Large intestine (tissue), 12 donors: ENCODE measurements at places on chromosomes 3 and 15.

DNA sequence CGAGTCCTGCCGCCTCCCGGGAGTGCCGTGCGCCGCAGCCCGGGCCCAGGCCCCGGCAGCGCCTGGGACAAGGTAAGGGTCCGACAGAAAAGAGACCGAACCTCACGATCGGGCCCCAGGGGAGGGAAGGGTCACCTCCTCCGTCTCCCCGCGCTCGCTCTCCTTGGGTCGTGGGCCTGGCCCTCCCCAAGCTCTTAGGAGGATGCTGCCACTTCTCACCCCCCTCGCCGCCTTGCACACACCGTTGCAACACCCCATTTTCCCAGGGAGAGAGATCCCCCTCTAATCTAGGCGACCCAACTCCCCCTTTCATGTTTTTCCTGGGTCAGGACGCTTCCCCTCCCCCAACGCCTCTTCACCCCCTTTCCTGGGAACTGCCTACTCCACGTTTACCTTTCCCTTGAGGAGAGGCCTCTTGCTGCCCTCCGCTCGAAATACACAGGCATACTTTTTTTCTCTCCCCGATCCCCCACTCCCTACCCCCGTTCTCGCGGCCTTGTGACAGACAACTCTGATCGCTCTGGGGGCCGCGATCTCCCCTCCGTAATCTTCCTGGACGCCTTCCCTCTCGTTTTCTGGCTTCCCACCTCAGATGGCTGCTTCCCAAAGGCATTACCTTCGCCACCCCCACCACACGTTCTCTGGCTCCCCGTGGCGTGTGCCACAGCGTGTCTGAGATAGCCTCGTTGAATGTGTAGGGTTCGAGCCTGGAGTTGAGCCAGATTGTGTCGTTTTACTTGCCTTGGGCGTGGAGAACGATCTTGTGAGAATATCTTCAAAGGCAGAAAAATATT, 688 bp downstream of the SETD5 start:
- DNase-seq, result peak; percentile 73

DNA sequence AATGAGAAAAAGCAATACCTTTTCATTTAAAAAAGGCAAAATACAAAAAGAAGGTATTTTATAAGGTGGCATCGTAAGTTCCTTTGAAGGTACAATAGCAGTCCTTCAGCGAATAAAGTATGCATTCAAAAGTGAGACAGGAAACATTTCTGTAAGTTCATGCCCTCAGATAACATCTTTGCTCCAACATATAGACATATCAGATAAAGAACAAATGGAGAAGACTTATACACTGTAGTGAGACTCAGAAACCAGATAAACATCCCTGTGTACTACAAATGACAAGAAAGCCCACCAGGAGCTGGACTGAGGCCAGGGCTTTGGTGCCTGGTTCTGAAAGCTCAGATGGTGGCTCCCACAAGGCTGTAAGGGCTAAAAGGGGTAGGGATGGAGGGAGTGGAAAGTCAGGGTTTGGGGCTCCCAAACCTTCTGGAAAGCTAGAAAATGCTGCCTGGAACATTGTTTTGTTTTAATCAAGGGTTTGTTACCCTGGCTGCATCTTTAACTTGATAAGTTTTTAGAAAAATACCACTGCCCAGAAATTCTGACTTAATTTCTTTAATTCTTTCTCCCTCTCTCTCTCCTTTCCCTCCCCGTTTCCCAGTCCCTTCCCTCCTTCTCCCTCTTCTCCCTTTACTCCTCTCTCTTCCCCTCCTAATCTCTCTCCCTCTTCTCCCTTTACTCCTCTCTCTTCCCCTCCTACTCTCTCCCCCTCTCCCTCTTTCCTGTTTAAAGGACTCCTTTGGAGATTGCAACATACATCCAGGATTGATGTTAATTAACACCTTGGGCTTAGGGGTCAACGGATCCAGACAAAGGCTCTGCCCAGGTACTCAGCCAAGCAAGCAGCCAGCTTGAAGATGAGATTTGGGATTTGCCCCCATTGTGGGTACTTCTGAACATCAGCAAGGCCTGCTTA, 126.1 kb downstream of the AQP9 start:
- no peak for DNase-seq

- peak; percentile 43 for DNase-seq
These were observed 169.9 kb upstream of the TSC22D2 start for GRCh38 chr3:150238048-150238802.

GRCh38 chr15:80667936-80668335, 27.2 kb upstream of the ABHD17C start:
- DNase-seq, result no peak

DNA sequence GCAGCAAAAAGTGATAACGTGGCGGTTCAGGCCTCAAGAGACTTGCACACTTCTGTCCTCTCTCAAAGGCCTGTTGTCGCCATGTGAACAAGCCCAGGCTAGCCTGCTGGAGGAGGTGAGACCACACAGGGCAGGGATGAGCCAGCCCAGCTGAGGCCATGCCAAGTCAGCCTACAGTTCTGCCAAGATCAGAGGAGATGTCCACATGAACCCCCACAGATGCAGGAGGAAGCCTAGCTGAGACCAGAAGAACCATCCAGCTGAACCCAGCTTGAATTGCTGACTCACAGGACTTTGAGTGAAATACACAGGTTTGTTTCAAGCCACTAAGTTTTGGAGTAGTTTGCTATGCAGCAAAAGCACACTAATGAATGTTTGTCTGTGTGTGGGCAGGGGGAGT, 50.3 kb upstream of the SEC13 start:
- no peak for DNase-seq

GRCh38 chr3:136152176-136152843, 43.8 kb downstream of the MSL2 start:
- no peak for DNase-seq

GRCh38 chr3:95097493-95097892, 1034.6 kb downstream of the NSUN3 start:
- no peak for DNase-seq

DNA sequence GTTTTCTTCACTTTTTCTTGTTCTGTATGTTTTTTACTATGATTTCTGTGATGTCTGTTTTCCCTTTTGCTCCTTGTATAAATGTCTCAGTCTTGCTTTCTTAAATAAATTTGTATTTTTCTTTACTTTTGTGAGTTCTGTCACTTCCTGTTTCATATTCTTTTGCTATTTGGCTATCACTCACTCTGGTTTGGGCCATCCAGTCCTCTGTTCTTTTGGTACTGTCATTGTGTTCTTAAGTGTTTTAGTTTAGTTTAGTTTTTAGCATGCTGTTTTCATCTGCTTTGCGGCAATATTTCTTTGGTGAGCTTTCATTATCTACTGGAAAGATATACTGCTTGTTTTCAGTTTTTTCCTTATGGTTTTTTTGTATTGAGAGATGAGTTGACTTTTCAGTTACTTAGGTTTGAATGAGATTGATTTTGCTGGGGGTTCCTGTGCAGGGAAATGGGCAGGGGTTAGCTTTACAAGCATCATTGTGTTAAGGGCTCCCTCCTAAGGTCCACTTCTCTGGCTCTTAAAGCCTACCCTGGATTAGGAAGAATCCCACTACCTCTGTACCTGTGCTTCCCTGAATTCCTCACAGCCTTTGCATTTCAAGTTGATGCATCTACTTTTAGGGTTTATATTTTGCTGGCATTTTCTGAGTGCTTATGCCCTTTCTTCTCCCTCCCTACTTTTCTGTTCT, 35.1 kb downstream of the PDCD6IP start:
- no peak for DNase-seq

GRCh38 chr3:187291512-187292132, at the start of gene MASP1:
TSS of gene MASP1 (minus strand) at chr3:187291737. CDS start at chr3:187291632, 105 bp downstream.
- peak; percentile 48 for DNase-seq

DNA sequence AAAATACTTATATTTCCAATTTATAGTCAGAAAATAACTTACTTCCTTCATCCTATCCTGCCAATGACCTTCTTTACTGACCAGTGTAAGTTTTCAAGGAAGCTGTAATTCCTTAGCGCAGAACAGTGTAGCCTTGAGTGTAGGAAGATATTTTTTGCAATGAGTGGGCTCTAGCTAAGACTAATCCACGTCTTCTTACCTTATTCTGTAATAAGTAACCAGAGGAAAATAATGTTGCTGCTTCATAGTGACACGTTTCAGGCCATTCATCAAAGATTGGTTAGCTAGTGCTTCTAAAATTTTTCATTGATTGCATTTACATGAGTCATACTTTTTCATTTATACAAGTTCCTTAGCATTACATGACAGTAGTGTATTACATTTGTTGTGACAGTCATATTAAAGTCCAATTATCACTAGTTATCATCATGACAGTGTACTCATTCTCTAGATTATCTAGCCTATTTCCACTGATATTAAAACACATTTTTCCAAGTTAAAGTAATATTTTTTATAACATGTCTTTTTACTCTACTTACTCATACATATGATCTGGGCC, 403.8 kb upstream of the EPHA3 start:
- DNase-seq, result no peak

DNA sequence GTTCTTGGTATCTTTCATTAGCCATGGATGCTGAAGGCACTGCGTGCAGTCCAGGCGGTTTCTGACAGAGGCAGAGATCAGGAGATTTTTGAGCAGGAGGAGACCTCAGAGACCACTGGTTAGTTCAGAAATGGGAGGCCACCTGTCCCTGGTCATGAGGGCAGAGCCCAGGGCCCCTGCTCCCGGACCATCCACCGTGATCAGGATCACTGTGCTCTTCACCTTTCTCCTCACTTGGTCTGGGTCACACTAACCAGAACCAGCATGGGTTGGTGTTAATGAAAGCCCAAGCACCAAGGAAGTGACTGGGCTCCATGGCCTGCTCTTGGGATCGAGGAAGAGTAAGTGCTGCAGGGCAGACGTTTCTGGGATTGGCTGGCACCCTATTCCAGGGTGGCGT, 42.0 kb upstream of the HACD2 start:
- no peak for DNase-seq

- no peak for DNase-seq
These were observed 854 bp upstream of the NPTN start for GRCh38 chr15:73633991-73634495.

- DNase-seq, result peak; percentile 48
These were observed at the start of gene DUSP7 for GRCh38 chr3:52056521-52056967. TSS of gene DUSP7 (minus strand) at chr3:52056571. CDS start at chr3:52056366, 205 bp downstream.

DNA sequence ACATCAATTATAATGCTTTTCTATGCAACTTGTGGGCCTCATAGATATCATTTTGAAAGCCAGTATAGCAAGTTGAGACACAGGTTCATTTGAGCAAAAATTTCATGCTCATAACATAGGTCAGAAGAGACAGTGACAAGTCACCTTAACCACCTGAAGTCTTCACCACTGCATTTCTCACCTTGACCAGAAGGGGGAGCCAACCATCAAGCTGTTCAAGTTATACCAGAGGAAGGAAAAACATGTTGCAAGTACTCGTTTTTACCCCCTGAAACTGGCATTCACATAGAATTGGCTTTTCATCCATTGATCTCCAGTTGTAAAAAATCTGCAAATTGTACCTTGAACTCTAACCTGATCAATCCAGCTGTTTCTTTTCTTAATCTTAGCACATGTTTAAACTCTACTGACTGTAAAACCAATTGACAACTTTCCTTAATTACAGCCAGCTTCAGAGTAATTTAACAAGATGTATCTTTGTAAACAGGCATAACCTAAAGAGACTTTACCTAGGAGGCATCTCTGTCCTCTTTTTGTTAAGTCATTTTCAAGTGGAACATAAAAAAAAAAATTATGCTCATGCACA, 1.4 kb downstream of the LMOD3 start:
- peak; percentile 70 for DNase-seq

DNA sequence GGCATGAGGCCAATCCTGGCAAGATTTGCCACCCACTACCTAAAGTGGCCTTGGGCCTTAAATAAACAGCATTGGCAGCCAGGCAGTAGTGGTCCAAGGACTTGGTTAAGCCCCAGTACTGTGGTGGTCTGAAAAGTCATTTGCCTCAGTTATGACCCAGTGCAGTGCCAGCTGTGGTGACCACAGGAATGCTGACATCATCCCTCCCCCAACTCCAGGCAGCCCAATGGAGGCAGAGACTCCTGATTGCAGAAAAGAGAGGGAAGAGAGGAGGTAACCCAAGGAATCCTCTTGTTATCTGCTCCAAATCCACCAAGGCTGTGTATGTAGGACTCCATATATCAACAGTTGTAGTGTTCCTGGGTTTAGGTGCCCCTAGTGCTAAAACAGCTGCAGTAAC, 883.6 kb downstream of the SQOR start:
- no peak for DNase-seq

DNA sequence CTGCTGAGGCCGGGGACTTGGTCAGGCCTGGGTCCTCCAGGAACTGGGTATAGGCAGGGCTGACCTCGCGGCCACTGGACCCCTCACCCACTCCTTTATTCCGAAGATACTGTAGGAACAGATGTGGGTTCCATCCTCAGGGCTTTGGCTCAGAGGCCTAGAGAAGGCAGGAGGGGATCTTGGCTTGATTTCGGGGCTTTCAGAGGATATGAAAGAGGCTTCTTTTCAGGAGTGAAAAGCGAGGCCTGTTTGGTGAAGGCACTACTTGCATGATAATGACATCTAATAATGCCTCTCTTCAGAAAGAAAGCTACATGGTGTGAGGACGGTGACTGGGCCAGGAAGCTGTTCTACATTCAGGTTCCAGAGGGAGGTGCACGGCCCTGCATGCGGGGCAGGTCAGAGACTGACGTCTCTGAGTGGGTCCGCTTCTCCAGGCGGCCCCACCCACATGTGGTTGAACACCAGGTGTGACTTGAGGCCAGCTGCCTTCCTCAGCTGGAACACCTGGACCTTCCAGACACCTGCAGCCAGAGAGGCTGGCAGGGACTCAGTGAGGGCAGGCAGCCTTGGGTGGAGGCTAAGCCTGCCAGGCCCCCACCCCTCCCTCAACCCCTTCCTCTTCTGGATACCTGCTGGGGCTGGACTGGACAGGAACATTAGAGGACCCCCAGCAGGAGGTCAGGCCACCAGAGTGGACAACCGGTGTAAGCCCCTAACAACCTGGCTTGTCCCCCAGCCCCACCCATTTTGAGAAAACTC, 31.1 kb upstream of the HHATL start:
- DNase-seq, result no peak
